ENCODE measurements at places on chromosomes 13 and 19.

DNA sequence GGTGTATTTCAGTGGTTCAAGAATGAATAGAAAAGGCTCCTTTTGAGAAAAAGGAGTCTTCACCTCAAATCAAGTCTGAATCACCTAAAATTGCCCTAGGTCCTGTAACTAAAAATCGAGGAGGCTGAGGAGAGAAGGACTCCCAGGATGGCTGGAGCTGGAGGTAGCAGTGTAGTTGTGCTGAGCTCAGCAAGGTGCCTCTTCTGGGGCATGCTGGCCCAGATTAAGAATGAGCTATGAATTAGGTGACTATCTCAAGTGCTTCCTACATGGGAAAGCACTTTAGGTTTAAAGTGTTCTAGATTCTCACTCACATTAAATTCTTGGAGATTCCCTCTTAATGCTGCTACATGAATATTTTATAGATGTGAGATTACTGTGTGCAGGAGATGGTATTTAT, 28.8 kb upstream of the KL start:
- DNase-seq: no peak

DNA sequence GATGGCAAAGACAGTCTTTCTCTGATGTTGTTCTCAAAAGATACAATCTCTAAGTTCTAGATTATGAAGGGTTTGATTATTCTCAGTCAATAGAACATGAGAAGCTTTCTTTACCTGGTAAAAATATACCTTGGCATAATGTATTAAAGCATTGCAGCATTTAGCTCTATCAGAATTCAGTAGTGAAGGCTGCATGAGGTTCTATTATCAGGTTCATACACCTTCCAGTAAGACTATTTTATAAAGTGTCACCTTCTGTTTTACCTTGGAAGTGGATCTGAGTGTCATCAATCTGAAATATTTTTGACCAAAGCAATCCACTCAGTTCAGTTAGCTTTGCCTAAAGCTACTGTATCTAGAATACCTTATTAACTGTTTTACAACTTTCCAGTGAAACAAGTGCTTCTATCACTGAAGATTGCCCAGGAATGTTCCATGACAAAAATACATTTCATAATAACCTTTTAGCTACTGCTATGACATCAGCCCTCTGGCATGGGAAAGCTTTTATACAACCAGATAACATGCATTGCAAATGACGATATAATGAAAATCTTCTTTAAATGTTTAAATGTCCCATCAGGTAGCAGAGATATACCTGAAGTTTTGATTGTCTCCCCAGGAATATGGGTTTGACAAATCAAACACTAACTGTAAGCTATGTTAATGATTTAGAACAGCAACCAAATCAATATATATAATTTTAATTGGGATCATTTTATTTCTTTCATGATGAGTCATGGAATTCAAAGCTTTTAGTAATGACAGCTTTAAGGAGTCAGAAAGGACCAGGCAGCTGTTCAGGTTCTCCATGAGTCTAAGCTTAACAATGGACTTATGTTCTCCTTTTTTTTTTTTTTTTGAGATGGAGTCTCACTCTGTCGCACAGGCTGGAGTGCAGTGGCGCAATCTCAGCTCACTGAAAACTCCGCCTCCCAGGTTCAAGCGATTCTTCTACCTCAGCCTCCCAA, 72.2 kb downstream of the UFM1 start:
- DNase-seq: no peak

DNA sequence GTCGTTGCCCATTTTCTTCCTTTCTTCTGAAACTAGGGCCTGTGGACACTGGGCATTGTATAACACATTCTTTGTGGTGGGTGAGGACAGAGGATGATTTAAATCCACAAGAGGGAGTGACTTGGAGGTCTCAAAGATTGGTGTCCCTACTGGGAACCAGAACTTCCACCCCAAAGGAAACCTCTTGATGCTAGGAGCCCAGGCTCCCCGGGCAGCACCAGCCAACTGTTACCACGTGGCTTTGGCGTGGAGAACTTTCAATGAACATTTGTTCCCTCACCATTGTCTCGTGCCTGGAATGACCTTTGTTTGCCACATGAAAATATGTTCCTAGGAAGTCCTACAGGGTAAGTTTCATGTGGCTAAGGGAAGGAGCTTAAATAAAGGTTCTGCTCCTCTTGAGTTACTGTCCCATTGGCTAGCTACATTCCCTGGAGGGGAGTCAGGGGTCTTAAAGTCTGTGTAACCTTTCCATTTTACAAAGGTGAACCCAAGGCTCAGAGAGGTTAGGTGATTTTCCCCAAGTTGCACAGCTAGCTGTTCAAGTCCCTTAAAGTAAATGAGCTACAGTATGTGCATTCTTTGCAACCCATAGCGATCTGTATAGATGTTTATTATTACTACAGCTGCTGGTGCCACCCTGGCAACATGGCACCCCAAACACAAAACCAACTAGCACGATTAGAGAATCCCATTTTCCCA, 5.0 kb upstream of the CDX2 start:
- no peak for DNase-seq

- no peak for DNase-seq
Measured at GRCh38 chr19:4449639-4450028, 8.0 kb downstream of the UBXN6 start.

DNA sequence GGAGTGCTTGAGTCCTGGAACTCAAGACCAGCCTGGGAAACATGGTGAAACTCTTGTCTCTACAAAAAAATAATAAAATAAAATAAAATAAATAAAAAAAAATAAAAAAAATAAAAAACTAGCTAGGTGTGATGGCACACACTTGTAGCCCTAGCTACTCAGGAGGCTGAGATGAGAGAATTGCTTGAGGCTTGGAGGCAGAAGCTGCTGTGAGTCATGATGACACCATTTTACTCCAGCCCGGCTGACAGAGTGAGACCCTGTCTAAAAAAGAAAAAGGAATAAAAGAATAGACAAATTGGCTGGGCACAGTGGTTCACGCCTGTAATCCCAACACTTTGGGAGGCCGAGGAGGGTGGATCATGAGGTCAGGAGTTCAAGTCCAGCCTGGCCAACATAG, 1168.9 kb downstream of the SLITRK5 start:
- DNase-seq: no peak

GRCh38 chr13:52036037-52036436, 11.5 kb downstream of the UTP14C start:
- no peak for DNase-seq

GRCh38 chr19:35713904-35714495, 3.8 kb upstream of the KMT2B start:
- DNase-seq: no peak

DNA sequence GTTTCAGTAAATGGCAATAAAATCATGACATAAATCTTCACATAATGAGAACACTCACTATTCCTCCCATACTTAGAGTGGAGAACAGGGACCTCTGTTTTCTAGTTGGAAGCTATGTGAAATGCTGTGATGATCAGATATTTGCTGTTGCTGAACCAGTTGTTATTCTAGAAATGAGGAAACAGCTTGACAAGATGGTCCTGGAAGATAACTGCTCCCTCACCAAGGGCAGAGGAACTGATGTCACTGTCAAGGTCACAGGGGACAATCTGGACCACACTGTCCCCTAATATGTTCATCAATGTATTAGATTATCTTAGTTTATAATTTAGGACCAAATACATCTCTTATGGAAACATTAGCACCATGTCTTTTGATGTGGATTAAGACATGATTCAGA, 1173.3 kb downstream of the PCDH17 start:
- DNase-seq: no peak

DNA sequence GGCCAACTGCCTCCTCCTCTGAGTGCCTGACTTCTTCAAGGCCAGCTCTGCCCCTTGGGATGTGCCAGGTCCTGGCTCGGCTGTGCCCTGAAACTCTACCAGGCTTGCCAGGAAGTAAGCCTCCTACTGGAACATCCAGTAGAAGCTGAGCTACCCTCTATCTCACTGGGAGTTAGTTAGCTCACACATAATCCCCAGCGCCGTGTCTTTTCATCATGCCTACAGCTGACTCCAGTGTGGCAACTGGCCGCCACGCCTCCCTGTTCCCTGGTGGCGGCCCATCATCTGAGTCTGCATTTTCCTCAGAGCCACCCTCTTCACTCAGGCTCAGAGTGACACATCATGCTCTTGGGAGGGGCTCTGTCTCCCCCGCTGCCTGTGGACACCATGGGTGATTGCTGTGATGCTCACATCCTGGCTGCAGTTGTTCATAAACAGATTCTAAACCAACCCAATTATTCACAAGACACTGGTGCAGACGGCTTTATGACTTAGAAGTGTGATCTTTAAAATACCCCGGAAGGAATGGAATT, 131.9 kb upstream of the IRS2 start:
- no peak for DNase-seq

All from RPMI8226 (cell line).